ENCODE measurements at places on chromosomes 7 and 10.
A peak's percentile ranks its signal among the peaks of the same experiment; 100 is the strongest.

DNA sequence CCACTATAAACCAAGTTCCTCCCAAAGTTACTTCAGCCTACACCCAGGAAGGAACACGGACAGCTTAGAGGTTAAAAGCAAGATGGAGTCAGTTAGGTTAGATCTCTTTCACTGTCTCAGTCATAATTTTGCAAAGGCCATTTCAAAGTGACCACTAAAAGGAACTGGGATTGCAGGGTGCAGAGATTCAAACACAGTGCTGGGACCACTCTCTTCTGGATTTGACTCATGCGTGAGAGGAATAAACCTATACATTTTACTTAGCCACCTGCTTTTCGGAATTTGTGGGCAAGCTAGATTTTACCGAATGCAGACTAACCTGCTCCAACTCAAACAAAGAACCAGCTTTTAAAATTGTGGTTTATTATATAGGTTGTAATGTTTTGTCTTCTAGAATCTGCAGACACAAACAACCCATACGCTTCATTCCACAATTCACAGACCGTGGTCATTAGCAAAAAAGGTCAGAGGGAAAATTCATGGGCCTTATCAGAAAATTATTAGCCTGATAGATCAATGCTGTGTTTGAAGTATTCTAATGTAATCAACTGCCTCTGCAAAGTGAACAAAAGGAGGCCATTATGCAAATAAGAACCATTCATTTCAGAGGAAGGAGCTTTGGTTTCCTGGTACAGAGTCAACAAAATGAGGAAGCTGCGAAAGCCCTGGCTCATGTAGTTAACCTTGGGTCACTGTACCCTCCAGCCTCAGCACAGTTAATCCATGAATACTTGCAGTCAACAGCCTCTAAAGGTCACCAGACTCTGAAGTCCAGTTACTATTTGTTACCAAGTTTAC is 342.7 kb upstream of the KLF6 start:
- no peak for DNase-seq

- DNase-seq, result no peak
Observed at GRCh38 chr10:132666705-132667341, 119.1 kb downstream of the NKX6-2 start.

DNA sequence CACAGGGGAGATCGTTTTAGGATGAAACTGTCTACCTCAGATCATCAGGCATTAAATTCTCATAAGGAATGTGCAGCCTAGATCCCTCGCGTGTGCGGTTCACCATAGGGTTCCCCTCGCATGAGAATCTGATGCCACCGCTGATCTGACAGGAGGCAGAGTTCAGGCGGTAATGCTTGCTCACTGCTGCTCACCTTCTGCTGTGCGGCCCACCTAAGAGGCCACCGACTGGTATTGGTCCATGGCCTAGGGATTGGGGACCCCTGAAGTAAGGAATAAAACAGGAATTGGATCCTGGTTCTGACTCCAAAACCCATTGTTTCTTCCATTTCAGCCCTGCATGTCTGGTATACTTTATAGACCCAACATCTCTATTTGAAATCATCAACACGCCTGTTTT is 4.1 kb downstream of the NOD1 start:
- no peak for DNase-seq

DNA sequence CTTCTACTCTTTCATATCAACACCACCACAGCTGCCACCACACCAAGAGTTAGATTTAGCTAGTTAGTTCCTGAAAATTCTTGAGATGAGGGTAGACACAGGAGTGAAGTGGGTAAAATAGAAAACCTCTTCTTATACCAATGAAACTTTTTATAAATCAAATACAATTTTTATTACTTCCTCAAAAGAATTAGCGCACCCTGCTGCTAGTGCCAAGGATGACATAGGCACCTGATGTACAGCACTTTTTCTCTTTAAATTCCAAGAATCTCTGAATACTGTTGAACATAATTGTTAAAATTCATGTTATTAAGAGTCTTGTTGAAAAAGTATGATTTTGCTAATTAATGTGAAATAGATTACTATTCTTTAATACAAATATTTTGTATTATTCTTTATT is 11.4 kb downstream of the ZWINT start:
- DNase-seq, result no peak

GRCh38 chr7:86130268-86130667 is 513.4 kb upstream of the GRM3 start:
- DNase-seq, result no peak

GRCh38 chr7:130350945-130351790 is 6.6 kb downstream of the CPA5 start:
- peak; percentile 83 for DNase-seq

- DNase-seq, result no peak
Observed at GRCh38 chr10:80137031-80137862, 4.7 kb downstream of the PLAC9 start.

- no peak for DNase-seq
Observed at GRCh38 chr7:147013825-147014224, 897.2 kb downstream of the CNTNAP2 start.

GRCh38 chr7:18302097-18302496 is 193.5 kb upstream of the HDAC9 start:
- DNase-seq, result no peak

- DNase-seq, result no peak
Observed at GRCh38 chr7:55084307-55084706, 65.5 kb downstream of the EGFR start.

- DNase-seq, result no peak
Observed at GRCh38 chr7:90839316-90839715, 243.2 kb downstream of the CDK14 start.

GRCh38 chr10:51469686-51470085 is 229.7 kb downstream of the CSTF2T start:
- DNase-seq, result no peak

- no peak for DNase-seq
Observed at GRCh38 chr7:142745091-142745635, 4.1 kb upstream of the PRSS1 start.

DNA sequence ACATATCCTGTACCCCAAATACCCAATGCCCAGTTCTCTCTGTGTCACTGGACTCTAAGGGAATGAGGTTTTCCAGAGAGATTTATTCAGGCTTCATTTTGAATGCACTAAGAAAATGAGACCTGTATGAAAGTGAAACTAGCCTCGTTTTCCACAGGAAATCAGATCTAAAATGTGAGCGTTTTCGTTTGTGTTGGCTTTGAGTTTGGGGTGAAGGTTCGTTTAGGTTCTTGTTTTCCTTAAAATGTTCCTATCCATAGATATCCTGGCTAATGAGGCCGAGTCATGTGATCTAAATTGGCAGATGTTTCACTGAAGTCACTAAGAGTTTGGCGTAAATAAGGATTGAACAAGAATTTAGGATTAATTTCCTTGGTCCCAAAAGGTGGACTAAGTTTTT is 90.9 kb upstream of the BMPER start:
- DNase-seq, result no peak

GRCh38 chr7:28088032-28088431 is 92.6 kb downstream of the JAZF1 start:
- no peak for DNase-seq

DNA sequence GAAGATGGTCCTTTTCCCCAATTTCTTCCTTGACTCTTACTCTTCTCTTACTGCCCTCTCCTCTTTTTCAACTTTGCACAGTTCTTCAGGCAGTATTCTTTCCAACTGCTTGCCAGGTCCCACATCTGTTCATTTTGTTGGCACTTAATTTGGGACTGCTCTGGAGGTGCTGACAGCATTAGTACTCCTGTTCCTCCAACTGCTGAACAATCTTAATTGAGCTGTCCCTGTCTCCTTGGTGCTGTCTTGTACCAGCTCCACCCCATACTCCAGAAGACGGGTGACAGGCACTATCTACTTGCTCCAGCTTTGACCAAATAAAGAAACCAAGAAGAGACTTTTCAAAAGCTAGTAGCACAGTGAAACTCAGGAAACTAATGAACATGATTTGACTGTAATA is 160.0 kb downstream of the PDE1C start:
- no peak for DNase-seq

DNA sequence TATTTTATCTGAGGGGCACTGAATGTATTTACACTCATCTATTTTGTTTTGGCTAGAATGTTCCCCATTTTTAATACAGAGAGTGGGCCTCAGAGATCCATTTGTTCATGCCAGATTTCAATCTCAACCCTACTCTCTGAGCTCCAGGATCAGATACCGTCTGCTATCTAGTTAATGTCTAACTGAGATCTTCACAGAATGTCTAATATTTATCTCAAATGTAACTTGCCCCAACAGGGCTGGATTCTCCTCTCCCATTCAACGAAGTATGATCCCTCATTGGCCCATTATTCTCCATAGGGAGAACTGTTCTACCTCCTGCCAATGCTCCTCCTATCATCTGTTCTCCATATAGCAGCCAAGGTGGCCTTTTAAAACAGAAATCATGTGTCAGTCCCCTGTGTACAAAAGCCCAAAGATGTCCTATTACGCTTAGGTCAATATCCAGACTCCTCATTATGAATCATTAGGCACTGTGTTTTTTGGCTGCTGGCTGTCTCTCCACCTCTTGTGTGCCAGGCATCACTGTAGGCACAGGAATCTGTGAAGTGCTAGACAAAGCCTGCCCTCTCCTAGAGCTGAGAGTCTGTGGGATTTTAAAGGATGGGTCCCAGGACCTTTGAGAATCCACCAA is 169.3 kb upstream of the AGK start:
- DNase-seq, result peak; percentile 73

DNA sequence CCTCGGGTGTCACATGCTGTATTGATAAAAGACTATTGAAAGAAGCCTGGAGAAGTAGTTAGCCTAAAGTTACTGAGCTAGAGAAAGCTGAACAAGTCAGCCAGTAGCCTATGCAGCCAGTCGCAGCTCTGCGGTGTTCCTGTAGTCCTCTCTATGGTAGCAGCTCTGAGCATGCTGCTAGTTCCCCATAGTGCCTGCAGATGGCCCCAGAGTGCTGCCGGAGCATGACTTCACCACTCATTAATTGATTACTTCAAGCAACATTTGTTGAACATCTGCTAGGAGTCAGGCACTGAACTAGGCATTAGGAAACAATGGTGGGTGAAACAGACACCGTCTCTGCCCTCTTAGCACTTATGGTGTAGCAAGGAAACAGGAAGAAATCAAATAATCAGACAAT is 422.7 kb downstream of the SORCS3 start:
- DNase-seq, result no peak

- no peak for DNase-seq
Observed at GRCh38 chr7:2999078-2999500, 44.6 kb downstream of the CARD11 start.

GRCh38 chr10:29007748-29008610 is 280.9 kb upstream of the LYZL1 start:
- no peak for DNase-seq

DNA sequence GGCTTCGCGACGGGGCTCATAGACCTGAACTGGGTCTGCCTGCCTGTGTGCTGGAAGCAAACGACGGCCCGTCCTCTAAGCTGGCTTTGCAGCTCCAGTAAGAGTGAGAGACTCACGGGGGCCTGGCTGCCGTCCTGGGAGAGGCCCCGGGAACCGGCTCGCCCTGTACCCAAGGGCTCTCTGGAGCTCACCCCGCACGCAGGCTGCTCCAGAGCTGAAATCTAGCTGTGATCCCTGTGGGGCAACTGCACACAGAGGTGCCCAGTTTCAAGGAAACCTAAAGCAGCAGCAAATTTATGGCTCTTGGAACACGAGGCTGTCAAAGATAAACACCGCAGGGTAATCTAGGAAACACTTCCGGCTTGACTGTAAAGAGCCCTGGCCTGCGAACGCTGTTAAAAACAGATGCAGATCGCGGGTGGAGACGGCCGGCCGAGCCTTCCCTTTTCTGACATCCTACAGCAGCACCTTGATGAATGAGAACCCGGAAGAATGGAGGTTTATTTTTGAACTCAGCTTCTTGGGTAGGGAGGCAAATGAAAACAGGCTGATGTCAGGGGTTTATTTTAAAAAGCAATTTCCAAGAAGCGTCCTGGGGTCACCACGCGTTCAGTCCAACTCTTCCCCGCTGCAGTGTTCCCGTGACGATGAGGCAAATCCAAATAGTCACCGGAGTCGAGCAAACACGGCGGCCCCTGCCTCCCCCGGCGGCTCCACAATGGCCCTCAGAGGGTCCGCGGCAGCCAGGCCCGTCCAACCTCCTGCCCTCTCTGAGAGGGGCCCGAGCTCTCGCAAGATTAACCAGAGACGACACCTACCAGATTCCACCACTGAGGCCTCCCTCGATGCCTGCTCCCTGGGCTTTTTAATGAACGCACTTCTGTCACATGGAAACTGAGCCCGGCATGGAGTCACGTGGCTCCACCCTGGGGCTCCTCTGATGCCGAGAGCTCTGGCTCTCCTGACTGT is 29.6 kb downstream of the AMZ1 start:
- DNase-seq, result peak; percentile 67

- no peak for DNase-seq
Observed at GRCh38 chr10:112173206-112173605, 10.4 kb downstream of the GPAM start.

DNA sequence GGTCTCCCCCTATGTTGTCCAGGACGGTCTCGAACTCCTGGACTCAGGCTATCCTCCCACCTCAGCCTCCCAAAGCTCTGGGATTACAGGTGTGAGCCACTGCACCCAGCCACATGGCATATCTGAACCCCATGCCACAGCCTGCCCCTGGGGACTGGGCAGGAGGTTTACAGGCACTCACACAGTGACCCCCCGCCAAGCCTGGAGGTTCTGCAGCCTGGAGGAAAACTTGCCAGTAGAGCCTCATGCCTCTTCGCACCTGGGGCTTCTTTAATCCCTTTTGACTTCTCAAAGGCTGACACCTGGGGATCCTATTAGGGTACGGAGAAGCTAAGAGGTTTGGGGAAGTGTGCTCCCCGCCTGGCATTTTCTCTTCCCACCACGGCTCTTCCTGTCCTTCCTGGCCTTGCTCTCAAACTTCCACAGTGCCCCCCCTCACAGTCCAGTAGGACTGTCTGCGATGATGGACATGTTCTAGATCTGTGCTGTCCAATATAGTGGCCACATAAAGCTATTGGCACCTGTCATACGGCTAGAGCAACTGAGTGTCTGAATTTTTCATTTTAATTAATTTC is 11.4 kb upstream of the KCP start:
- DNase-seq, result no peak

DNA sequence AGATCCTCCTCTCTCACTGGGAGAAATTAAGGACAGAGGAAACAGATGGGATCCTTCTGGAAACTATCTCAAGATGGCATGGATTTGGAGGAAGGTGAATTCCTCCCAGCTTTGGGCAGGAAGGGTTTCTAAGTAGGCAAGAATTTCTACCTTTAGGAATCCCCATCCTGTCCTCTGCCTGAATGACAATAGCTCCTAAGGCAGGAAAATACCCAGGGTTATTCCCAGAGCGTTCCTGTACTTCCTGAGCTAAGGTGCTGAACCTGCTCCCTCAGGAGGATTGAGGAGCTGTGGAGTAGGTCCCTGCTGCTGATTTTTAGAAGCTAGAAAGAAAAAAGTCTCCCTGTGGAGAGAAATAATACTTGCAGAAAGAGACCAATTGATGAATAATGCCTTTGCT is 568 bp downstream of the MGAM2 start:
- no peak for DNase-seq

GRCh38 chr10:75717126-75717916 is 285.9 kb downstream of the LRMDA start:
- no peak for DNase-seq

- no peak for DNase-seq
Observed at GRCh38 chr10:69329721-69330178, 51.5 kb downstream of the HK1 start.
